SK-N-DZ (cell line): ENCODE measurements at places on chromosomes 6 and 20.

- DNase-seq: peak; percentile 39
Observed at GRCh38 chr6:159727717-159728445, 575 bp downstream of the WTAP start.

DNA sequence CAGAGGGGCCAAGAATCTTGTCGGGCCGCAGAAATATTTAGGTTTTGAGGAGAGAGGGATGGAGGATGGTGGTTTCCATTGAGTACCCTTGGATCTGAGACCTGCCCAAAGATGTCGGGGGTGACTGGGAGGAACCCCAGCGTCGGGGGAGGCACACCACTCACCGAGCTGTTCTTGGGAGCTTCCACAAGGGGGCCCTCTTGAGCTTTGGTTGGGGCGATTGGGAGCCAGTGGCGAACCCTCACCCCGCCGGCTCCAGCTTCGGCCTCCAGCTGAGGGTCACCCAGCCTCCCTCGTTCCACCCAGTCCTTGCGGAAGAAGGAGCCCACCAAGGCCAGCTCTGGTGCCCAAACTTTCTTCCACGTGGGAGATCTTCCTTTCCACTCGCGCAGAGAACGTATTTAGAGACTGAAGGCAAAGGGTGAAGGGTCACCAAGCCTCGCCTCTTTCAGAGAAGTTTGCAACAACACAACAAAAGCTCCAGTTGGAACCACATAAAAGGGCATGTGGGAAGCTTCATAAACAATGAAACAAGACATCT lies 33.6 kb downstream of the APCDD1L start:
- DNase-seq: no peak

DNA sequence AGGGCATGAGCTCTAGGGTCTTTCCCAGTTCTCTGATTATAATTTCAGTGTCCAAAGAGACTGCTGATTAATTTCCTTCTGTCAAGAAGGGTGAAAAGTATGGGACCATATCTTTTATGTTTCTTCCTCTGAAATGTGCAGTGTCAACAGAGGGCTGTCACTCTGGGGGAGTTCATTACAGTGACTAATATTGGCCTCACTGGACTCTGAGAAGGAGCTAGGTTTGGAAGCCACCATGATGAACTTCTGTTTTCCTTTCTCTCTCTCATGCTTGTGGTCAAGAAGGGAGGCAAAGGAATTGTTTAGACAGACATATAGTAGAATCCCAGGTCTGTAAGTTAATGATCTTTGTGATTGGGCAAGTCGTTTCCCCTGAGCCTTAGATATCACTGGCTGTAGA lies 41.8 kb upstream of the BMP6 start:
- no peak for DNase-seq

DNA sequence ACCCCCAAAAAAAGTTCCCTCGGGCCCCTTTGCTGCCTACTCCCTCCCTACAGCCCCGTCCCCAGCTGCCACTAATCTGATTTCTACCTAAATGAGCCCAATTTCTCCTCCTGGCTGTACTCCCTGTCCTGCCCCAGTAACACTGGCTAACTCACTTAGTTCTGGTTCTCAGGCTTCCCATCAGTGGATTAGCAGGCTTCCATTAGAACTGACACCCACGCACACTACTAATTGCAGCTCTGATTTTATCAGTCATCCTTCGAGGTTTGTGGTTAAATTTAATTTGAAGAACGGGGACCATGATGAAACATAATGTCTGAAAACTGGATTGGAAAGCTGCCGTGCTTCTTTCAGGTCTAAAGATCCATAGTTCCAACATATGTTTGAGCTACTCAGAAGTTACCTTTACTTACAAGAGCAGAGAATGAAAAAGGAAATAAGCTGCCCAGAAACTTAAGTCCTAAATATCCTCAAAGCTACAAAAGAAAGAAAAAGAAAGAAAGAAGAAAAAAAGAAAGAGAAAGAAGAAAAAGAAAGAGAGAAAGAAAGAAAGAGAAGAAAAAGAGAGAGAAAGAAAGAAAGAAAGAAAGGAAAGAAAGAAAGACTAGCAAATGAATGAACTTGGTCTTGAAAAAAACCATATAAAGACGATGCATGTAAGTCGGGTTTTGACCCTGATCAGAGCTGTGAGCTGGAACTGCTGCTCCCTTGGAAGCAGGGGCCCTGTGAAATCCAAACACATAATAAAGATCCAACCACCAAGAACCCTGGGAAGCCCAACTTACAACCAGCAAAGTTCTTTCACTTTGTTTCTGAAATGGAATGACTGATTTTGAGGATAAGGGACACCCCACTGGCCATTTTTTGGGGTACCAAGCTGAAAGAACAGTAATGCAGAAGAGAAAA lies 51.7 kb downstream of the CNKSR3 start:
- peak; percentile 38 for DNase-seq

GRCh38 chr20:38242848-38243708 lies 17.5 kb downstream of the KIAA1755 start:
- DNase-seq: no peak

DNA sequence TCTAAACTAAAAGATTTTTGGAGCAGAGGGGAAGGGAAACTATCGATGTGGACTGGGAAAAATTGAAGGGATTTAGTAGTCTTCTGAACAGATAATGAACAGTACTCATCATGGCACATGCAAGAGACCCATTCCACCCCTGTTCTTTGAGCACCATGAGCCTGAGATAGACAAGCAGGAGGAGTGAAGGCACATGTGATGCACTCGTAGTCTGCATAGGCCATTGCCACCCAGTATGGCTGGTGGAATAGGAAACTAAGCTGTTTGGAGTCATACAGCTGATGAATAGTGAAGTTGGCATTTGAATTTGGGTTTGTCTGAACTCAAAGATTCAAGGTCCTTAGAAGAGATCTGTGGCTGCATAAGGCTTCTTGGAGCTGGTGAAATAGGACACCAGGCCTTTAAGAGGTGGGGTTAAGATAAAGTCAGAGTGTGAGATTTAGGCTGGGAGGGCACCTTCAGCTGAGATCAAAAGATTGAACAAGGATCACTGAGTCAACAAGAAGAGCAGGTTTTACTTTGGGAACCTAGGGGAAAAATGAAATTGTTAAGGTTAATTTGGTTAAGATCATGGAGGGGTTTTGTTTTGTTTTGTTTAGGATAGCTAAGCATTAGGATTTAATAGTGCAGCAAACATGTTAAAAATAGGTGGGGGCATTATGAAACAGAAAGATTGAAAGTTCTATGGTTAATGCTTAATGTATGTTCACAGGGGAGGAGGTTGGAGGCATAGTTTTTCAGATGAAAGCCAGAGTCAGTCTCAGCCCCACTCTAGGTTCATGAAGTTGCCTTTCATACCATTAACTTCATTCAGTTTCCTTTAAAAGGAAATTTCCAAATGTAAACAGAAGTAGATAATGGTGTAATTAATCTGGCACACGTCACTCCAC lies 148.8 kb downstream of the ARID1B start:
- DNase-seq: no peak

- peak; percentile 58 for DNase-seq
Observed at GRCh38 chr6:88982720-88983119, 19.3 kb upstream of the RNGTT start.

DNA sequence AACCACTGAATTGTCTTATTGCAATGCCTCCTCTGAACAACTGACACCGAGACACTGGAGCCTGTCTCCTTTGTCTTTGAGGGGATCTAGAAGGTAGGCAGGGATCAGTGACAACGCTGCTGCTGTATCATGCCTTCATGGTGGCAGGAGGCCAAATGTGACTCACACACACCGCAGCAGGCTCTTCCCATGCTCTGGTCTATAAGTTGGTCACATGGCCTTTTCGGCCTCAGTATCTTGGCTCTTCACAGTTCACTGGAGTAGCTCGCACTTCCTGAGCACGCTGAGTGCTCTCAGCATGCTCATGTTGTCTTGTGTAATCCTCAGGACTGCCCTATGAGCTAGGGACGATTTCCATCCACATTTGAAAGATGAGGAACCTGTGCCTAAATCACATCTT lies 167.4 kb upstream of the PCSK2 start:
- no peak for DNase-seq

GRCh38 chr6:100620085-100620840 lies 155.5 kb upstream of the SIM1 start:
- DNase-seq: no peak

DNA sequence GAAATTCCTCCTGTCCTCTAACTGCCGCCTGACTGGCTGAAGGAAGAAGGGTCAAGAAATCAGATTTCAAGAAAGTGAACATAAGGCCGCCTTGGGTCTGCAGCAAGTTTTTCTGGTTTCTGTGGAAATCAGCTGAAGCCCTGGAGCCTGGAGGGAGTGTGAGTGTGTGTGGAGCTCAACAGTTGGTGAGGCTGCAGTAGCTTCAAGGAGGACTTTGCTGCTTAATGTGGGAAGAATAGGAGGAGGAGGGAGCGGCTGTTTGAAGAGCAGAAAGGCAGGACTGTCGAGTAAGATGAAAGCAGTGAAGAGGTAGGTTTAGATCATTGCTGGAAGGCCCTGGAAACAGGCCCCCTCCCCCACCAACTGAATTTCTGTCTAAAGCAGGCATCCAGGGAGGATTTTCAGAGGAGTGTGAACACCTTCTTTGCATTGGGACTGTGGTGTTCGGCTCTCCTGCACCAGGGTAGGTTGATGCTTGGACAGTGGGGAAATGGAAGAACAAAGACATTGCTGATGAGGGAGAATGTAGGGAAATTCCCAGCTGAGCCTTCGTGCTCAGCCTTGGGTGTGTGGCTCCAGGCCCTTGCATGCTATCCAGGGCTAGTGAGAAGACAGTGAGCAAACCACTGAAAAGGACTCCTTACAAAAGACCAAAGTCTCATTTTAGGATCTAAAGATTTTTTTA lies 79.5 kb upstream of the VSTM2L start:
- DNase-seq: no peak

GRCh38 chr20:17646961-17647301 lies 35.1 kb downstream of the RRBP1 start:
- DNase-seq: no peak

DNA sequence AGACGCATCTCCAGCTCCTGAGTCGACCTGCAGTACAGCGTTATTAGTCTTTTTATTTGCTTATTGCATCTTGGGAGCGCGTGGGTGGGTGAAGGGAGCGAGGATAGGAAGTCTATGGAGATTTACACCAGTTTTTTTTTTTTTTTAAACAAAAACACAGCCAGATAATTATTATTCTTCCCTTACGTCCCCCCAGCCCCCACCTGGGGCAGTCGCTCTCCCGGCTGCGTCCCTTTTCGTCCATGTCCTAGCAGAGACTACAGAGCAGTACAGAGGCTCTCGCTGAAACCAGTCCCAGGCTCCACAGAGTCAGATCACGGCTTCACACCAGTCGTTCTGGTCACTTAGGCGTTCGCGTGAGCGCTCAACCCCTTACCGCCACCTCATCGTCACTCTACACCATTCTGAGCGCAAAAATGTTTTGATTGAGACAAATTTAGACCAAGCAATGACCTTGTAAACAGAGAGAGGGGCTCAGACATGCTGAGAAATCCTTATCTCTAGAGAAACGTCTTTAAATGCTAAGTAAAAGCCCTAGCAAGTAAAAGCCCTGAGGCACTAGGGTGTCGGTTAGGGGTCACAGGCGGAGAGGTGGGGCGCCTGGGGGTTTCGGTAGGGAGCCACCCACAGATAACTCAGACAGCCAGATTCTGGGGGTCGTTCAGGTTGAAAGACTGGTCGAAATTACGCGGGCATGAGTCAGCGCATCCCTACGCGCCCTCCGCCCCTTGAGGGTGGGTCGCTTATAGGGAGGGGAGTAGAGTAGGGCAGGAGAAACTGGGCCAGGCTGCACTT lies 975 bp upstream of the PPT2 start:
- DNase-seq: peak; percentile 68

GRCh38 chr20:33658510-33658909 lies 3.6 kb upstream of the C20orf144 start:
- DNase-seq: no peak

GRCh38 chr6:92790381-92790780 lies 629.0 kb downstream of the EPHA7 start:
- no peak for DNase-seq

DNA sequence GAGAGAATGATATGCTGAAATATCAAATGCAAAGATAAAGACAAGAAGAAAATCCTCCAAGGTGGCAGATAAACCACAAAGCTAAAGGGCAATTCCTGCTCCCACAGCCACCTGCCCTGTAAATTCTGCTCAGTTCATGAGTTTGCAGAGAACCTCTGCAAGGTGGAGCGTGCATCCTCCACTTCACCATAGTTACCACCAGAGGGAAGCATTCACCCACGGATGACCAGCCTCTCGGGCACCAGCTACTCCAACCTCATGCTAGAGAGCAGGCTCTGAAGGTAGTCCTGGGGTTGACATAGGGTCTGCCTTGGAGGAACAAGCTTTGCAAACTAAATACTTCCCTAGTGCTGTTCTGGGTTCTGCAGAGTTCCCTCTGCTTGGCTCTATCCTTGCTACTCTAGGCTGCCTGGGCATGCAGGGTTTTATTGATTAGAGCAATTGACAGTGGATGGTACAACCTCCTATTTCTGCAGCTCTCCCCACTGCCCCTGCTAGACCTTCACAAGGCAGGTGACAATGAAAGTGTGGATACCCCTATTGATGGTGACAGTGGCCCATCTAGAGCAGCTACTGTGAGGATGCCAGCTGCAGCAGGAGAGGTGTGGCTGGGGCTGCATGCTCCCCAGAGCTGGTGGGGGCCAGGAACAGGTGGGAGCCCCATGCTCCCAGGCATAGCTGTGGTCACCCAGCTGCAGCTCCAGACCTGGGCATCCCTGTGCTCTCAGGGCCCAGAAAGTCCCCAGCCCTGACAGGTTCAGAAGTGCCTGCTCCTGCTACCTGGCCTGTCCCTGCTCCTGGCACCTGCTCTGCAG lies 51.1 kb downstream of the GGTLC1 start:
- peak; percentile 40 for DNase-seq

GRCh38 chr6:163837691-163838431 lies 423.3 kb downstream of the QKI start:
- DNase-seq: peak; percentile 44

DNA sequence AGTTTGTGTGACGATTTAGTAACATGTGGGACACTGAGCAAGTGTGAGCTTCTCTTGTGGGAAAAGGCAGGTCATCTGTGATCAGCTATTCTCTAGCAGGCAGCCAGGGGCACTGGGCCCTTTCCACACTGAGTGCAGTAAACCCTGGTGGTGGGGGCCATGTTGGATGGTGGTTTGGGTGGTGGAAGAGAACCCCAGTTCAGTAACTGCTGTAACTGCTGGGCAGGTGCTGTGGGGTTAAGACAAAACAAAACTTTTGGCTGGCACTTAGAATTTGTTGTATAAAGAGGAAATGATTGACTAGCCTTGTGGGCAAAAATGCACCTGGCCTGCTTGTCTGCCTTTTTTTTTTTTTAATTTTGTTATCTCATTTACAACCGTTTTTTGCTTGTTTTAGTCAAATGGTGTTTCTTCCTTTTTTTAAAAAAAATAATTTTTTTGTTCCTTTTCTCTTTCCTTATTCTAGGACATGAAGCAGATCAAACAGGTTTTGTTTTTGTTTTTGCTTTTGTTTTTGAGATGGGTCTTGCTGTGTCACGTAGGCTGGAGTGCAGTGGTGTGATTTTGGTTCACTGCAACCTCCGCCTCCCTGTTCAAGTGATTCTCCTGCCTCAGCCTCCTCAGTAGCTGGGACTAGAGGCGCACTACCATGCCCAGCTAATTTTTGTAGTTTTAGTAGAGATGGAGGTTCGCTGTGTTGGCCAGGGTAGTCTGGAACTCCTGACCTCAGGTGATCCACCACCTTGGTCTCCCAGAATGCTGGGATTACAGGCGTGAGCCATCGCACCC lies 59.8 kb downstream of the IGF2R start:
- no peak for DNase-seq

- DNase-seq: no peak
Observed at GRCh38 chr6:110239526-110240274, 59.5 kb downstream of the CDC40 start.
